Dermis blood vessel endothelial cell (primary cell): ENCODE measurements at places on chromosomes 3 and 15.
A peak's percentile ranks its signal among the peaks of the same experiment; 100 is the strongest.

GRCh38 chr3:143784446-143784845 lies 63.8 kb downstream of the SLC9A9 start:
- DNase-seq = no peak

GRCh38 chr3:5441401-5441800 lies 253.9 kb downstream of the EDEM1 start:
- DNase-seq = no peak

DNA sequence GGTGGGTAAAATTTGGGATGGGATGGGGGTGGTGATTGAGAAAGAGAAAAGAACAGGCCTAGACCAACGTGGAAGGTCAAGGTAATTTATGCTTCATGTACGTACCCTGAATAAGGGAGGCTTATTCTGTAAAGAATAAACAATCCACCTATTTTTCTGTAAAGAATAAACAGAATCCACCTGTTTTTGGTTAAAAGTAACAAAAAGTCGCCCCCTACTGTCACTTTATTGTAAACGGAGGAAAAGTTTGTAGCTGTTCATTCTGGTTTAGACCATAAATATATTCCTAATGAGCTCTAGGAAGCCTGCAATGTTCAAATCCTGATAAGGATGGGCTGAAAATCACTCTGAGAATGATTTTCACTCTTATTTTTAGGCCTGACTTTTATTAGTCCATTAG lies 23.5 kb upstream of the SQOR start:
- DNase-seq = peak; percentile 60

- DNase-seq = no peak
These were observed 5.2 kb downstream of the ANAPC13 start for GRCh38 chr3:134480546-134480945.

DNA sequence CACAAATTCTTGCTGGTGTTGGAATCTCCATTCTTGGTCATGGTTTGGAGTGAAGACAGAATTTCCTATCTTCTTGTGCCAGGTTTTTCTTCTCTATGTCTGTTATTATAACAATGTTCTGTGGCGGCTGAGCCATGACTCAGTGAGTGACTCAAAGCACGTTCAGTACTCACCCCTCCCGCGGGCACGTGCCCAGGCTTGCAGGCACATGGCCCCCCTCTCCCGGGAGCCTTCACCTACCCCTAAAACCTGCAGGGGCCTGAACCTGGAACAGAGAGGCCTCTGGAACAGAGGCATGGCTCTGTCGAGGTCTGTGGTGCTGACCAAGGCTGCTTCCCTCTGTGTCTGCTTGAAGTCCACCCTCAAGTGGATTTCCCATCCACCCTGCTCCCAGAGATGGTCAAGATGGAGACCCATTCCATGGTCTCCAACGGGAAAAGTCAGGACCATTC lies 27.6 kb downstream of the PLXNB1 start:
- DNase-seq = peak; percentile 89

- DNase-seq = no peak
These were observed 214.6 kb upstream of the UBE2E2 start for GRCh38 chr3:22988566-22988965.

GRCh38 chr3:157498371-157498770 lies 4.8 kb downstream of the VEPH1 start:
- DNase-seq = no peak

- peak; percentile 72 for DNase-seq
These were observed 183.3 kb upstream of the ZBTB20 start for GRCh38 chr3:115330430-115330829.

GRCh38 chr15:63972801-63973200 lies 73.5 kb downstream of the DAPK2 start:
- peak; percentile 64 for DNase-seq

DNA sequence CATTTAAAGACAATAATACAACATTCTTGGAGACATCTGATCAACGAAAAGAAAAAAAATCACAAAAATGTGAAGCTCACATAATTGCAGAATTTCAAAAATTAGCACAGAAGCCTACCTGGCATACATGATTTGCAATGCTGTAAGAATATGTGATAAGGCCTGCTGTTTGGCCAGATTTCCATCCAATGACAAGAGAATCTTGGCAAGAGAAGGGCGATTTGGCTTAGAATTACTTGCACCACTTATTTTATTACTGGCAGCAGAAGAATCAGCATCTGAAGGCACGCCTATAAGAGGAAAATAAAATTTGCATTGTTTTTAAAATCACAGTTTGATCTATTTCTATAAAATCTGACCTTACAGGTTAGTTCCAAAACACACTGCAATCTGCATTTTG lies 70.3 kb upstream of the OCA2 start:
- DNase-seq = no peak

GRCh38 chr3:3015185-3016089 lies 94.7 kb downstream of the IL5RA start:
- DNase-seq = no peak

DNA sequence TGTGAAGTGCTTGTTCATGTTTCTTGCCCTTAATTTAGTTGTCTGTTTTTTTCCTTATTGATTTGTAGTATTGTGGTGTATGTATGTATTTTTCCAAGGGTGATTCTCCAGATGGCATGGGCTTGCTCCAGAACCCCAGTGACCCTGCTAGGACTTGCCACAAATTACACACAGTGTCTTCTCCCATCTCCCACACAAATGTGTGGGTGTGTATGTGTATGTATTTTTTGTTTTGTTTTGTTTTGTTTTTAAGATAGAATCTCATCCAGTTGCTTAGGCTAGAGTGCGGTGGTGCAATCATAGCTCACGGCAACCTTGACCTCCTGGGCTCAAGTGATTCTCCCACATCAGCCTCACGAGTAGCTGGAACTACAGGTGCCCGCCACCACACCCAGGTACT lies 36.2 kb upstream of the ARID3B start:
- no peak for DNase-seq

- no peak for DNase-seq
These were observed 26.5 kb upstream of the AADACL2 start for GRCh38 chr3:151707216-151707615.

- no peak for DNase-seq
These were observed 2.2 kb downstream of the ABHD5 start for GRCh38 chr3:43692971-43693370.

DNA sequence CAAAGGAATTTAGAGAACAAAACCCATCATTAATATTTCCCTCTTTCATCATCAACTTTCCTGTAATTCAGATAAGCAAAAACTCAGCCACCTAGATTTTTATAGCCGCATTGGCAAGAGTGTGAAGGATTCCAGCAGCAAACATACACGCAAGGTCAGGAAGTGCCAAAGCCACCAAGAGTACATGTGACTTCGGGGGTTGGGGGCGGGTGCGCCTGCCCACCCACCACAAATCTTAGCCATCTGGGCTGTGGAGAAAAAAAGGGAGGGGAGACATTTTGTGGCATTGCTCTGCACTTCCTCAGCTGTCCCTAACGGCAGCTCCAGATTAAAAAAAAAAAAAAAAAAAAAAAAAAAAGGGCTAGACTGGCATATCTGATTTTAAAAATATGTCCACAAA lies 148.4 kb downstream of the TNIK start:
- DNase-seq = peak; percentile 48

- no peak for DNase-seq
These were observed 33.5 kb upstream of the PTPN23 start for GRCh38 chr3:47347217-47347801.

DNA sequence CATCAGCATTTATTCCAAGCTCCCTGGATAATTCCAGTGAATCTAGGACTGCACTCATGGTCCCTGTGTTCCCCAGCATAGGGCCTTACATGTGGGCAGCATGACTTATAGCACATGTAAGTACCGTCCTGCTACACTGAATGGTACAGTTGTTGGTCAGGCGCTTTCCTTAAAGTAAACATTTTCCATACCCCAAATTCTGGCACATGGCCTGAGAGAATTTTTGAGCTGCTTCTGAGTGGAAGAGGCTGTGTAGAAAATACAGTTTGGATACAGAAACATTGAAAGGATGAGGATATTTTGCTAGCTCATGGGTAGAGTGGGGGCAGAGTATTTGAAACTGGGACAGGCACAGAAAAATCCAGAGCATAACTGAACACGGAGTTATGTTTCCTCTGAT lies 27.6 kb downstream of the CORO2B start:
- DNase-seq = no peak

GRCh38 chr15:95129574-95129973 lies 898.2 kb downstream of the MCTP2 start:
- peak; percentile 33 for DNase-seq

DNA sequence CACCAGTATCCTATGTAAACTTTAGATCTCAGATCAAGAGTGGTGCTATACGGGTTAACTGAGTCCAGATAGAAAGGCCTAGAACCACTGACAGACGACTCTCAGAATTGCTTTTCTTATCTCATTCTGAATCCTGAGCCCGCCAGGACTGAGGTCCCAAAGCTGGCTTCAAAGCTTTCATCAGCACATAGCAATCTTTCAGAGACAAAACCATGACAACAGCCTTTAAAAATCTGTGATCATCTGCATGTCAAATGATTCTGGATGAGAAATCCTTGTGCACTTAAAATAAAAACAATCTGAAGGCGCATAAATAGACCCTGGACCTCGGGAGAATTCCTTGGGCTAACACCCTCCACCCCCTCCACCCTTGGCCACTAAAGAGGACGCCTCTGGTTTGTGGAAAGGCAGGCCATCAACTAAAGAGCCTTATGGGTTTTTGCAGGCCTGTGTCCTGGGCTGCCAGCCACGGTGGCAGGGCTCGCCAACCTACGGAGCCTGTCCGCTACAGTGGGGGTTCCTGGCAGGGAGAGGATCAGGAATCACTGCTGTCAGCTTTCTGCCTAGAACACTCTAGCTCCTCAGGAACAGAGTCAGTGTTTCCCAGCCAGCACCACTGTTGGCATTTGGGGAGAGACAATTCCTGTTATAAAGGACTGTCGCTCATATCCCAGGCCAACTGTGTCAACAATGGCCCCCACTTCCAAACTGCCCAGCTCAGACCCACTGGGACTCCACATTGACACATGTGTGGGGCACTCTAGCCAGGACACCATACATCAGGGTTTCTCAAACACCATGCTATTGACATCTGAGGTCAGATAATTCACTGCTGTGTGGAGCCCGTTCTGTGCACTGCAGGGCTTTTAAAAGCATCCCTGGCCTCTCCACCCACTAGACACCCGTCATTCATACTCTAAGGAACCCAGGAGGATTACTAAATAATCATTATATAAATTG lies 20.2 kb downstream of the TLE3 start:
- DNase-seq = no peak

DNA sequence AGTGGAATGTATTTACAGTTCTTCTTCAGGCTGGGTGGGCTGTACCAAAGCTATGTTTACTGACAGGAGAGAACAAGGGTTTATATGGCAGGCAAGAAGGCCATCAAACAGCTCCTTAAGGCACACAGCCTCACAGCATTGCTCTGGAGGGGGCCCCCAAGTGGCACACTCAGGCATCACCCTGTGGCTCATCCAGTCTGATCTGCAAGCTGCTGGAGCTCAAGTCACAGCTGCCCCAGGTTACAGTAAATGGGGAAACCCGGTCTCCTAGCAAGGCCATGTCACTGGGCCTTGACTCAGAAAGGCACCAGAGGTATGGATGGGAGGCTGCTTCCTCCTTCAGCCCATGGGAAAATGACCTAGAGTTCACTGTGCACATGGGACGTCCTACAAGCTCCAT lies 67.5 kb downstream of the TFG start:
- DNase-seq = no peak

- DNase-seq = no peak
These were observed 71.8 kb downstream of the TM2D3 start for GRCh38 chr15:101580431-101580830.

- no peak for DNase-seq
These were observed 57.4 kb upstream of the GADL1 start for GRCh38 chr3:30951826-30952225.

- DNase-seq = peak; percentile 67
These were observed 1.5 kb downstream of the SMAD6 start for GRCh38 chr15:66703540-66703941.

GRCh38 chr3:72380193-72380592 lies 468.1 kb downstream of the SHQ1 start:
- peak; percentile 20 for DNase-seq

DNA sequence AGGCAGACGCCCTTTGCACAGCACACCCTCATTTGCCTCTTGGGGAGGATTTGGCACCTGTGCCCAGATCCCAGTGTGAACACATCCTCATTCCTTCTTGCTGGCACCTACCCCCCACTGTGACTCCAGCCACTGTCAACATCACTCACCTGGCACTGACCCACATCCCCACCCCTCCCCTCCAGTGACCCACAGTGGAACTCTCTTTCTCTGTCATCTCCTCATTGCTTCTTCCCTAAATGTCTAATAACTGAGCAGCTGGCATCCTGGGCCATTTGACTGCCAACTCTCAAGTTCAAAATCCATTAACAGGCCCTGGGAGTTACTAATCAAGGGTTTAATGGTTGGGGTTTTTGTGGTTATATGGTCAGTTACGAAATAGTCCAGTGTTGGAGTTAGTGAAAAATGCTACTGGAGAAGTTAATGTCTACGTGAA lies 14.4 kb downstream of the SNAPC5 start:
- no peak for DNase-seq
